ENCODE measurements at places on chromosomes 11 and 22.

GRCh38 chr11:28058333-28058732, 49.6 kb downstream of the KIF18A start:
- no peak for DNase-seq

DNA sequence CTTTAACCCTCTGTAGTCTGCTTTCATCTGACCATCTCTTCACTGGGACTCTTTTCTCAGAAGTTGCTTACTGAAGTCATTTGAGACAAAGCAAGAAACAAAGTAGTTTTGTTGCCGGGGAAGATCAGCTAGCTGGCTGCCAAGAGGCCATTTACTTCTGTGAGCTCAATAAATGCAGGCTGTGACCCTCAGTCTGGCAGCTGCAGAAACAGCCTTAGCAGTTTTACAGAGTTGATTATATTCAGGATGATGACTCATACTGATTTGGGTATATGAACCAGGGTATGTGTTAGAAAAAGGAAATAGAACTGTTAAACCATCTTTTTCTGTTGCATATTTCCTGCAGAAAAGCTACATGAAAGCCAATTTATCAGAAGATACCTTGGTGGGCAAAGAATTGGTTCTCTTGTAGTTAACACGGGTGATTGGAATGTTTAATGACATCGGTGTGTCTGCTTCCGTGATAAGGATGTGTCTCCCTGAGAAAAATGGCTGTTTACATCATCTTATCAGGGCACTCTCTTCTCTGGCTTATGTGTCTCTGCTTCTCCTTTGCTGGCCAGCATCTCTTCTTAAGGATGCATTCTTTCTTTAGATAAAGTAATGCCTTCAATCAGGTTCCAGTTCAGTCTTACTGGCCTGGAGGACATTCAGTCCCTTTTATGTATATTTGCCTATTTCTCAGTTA, 18.5 kb downstream of the FIBIN start:
- DNase-seq, result no peak

DNA sequence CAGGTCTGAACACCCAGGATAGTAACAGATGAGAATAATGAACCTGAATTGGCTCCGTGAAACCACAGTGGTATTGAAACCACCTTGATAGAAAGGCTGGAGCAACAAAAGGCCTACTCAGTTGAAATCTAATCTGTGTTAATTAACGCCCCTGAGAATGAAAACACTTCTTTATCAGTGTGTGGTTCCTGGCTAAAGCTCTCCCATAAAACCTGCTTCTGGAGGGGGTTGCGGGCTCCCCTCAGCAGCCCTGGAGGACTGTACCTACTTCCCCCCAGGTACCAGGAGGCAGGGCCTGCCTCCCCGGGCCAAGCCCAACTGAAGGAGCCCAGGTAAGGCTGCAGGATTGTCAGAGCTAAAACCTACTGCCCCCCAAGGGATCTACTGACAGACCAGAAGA, 54.6 kb downstream of the PLEKHA7 start:
- DNase-seq, result no peak

DNA sequence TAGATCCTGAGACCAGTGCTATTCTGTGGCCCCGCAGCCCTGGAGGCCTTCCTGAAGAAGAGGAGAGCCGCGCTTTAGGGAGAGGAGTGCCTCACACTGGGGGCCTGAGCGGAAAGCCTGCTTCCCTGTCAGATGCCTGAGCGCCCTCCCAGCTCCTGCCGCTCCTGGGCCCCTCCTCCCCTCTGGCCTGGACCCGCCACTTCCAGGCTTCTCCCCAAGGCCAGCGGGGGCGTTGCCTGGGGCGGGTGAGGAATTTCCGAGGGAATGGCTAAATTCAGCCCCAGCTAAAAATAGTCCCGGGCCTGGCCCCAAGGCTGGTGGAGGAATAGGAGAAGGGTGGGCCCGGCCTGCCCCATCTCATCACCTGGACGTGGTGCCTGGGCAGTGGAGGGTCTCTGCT, 15.4 kb downstream of the ARHGEF17 start:
- DNase-seq, result no peak

DNA sequence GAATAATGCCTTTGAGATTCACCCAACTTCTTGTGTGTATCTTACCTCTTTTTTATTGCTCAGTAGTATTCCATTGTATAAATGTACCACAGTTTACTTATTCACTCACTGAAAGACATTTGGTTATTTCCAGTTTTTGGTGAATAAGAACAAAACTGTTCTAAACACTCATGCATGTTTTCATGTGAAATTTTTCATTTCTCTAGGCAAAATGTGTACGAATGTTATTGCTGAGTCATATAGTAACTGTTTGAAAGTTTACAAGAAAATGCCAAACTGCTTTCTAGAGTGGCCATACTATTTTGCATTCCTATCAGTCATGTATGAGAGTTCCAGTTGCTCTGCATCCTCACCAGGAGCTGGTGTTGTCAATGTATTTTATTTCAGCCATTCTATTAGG, 8.8 kb upstream of the EMSY start:
- no peak for DNase-seq

DNA sequence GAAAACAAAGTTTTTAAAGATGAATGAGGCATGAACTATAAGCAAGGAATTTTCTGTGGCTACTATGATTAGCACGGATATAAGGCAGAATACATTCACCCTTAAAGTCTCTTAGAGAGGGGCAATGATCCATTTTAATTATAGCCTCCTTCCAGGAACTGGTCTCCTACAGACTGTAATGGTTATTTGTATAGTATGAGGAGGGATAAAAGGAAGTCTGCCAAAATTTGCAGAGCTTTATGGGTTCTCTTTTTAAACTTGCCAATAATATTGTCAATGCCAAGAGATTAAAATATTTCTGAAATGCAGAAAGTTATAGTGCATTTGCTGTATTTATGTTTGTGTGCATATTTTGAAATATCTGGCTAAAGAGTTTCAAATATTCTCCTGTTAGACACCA, 271.4 kb upstream of the LUZP2 start:
- DNase-seq, result no peak

DNA sequence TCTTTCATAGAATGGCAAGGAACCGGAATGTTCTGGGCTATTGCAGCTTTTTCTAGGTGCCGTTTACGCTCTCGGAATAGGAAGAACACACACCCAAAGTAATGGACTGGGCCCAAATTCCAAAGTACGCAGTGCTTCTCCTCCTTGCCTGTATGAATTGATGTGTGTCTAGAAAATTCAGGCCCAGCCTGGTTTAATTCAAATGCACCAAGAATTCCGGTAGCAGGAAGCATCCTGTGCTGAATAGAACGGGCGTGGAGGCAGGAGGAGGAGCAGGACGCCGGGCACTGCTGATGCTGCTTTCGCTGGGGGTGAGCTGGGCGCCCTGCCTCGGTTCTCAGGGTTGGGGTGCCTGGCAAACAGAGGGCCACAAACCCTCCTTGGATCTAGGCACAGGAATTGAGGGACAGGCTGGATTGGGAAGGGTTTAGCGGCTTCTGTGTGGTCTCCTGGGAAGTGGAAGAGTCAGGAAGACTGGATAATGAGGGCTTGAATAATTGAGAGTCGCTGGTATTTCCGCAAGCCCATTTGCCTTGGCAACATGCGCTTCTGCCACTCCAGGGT, 2.0 kb downstream of the PARVB start:
- DNase-seq, result no peak

All from CD4-positive, alpha-beta T cell treated with Interleukin-12 subunit alpha and Interleukin-12 subunit beta, for 1 hour (primary cell).